ENCODE measurements at places on chromosomes 4 and X.

GRCh38 chrX:154436983-154437752, at the start of gene GDI1:
Gene GDI1, plus strand, starts transcription at chrX:154437154. Its CDS starts 101 bp downstream, at chrX:154437255.
- no peak for DNase-seq

DNA sequence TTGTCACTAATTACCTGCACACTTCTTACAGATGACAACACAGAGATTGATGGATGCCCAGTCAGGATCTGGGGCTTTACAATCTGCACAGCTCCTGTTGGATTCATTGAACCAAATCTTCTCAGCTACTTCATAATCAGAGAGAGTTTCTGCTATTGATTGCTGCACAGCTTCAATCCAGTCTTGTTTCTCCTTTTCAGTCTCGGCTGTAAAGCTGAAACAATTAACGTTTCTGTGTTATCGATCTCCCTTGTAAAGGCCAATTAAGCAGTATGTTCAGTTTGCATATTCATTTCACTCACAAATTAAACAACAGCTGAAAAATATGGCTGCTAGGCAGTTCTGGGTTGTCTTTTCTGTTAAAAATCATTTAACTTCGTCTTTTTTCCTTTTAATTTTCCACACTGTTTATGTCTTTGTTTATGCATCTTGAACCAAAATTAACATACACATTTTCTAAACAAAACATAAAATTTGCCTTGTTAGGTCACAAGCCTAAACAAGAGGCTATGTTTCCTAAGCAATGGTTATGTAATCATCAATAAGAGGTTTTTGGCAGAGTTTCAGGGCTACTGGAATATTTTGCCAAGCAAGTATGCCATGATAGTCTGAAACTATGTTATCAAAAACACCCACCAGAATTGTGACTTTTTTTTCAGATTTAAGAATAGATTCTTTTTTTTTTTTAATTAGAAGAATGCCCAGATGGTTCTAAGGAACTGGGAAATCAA, 79.2 kb downstream of the ARAP2 start:
- no peak for DNase-seq

- no peak for DNase-seq
These were observed 208.9 kb downstream of the GBA3 start for GRCh38 chr4:22901631-22902030.

- no peak for DNase-seq
These were observed 157.4 kb downstream of the FAM47A start for GRCh38 chrX:33974676-33975075.

DNA sequence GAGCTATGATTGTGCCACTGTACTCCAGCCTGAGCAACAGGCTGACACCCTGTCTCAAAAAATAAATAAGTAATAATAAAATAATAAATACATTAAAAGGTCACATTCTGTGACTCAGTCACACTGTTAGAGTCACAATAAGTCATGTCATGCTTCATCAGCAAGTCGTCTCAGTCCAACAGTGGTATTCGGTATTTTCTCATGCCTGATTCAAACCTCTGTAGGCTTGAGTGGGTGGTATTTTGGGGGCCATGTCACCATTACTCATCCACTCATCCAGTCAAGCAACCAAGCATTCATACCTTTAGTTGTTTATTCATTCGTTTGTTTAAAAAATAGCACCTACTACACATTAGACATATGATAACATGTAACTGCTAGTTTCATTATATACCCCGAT, 46.9 kb downstream of the SUPT20HL2 start:
- no peak for DNase-seq

- no peak for DNase-seq
These were observed 91.6 kb downstream of the CD99L2 start for GRCh38 chrX:150806827-150807226.

DNA sequence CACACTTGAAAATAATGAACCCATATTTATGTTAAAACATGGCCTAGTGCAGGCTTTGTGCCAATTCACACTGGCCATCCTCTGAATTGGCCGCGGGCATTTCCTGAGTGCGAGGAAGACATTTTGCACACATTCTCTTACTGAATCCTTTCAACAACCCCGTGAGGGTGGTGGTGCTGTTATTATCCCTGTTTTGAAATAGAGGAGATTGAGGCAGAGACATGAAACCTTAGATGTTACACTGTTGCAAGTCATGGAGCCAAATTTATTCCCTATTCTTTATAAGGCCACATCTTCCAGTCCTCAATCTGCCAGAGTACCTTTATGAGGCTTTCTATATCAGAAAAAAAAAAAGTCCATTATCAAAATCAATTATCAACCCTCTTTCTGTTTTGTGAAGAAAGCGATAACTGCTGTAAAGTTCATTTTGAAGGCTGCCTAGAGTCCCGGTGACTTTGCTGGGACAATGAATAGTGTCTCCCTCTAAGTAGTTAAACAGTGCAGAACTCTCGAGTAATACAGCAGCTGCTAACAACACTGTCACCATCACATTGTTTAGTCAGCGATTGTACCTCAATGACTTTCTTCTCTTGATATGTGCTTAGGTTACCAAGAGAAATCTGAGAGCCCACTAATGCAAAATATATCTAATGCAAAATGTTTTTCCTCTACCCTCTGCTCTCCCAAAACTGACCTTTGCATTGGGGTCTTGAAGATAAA, 242.3 kb upstream of the PPARGC1A start:
- DNase-seq = no peak

- peak; percentile 29 for DNase-seq
These were observed 531.8 kb downstream of the GLUD2 start for GRCh38 chrX:121579016-121579760.

- no peak for DNase-seq
These were observed 83.3 kb upstream of the VCX2 start for GRCh38 chrX:8254401-8254800.

- DNase-seq = no peak
These were observed 45.5 kb upstream of the RBM47 start for GRCh38 chr4:40675166-40675565.

DNA sequence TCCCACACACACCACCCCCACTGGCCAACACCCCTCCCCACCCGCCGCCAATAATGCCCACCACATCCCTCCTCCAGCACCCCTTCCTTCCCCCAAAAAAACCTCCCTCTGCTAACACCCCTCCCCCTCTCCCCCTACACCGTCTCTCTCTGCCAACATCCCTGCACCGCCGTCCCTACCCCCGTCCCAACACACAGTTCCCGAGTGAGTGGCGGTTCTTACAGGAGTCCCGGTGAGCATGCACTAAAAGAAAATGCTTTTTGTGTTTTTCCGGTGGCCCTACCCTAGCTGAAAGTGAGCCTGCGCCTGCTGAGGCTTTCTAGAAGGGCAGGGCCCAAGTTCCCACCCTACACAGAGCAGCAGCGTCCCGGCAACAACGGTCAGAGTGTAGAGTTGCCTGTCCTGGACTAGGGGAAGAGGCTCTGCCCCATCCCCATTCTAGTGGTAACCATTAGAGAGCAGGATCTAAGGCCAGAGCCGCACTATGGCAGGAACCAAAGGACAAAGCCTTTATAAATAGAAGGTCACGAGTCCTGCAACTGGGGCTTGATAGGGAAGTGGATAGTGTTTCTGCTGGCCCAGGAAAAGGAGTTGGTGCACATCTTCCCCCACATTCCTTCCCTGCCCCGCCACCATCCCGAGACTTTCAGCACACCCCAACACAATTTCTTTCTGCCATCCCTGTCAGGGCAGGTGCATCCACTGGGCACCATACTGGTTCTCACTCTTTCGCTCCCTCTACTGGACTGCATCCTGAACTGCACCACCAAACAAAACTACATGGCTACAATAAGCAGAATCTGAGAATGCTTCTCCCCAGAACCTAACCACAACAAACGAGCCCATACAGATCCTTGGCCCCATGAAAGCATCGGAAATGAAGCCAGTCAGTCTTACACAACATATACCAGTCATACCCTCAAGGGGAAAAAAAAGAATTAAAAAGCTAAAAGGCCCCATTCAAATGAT, 78.1 kb upstream of the PAGE3 start:
- DNase-seq = no peak

GRCh38 chrX:112841820-112842157, 1.2 kb upstream of the AMOT start:
- DNase-seq = no peak

DNA sequence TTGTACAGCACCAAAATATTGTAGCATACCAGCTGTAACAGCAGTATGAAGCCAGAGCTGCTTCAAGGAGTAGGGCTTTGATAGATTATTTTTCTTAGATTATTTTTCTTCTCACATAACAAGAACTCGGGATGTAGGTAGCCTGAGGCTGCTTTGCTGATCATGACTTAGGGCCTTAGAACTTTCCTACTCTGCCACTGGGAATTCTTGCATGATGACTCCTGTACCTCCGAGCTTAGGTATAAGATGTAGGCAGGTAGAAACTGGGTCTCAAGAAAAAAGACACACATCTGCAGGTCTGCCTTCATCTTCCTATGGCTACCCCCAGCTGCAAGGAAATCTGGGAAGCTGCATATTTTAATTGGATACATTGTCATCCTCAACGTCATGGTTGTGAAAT, 115.9 kb upstream of the PNPLA4 start:
- DNase-seq = no peak

GRCh38 chr4:176584031-176584606, 208.6 kb downstream of the VEGFC start:
- DNase-seq = no peak

DNA sequence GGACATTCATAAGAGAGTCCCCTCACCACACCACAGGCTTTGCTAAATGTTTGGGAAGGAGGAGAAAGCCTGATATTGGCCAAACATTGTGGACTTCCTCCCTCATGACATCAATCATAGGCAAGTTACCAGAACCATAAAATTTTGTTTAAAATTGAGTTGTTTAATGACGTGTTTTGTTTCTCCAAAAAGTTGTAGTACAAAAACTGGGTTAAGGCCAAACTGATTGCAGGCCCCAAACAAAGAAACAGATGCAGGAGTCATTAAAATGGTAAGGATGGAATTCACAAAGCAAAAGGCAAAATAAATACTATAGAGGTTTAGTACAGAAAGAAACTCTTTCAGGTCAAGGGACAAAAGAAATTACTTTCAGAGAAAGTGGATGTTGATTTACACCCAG, 3.9 kb upstream of the ODAM start:
- no peak for DNase-seq

- no peak for DNase-seq
These were observed 10.4 kb upstream of the HSPA4L start for GRCh38 chr4:127771535-127772275.

GRCh38 chr4:97300561-97300960, 842.7 kb downstream of the STPG2 start:
- DNase-seq = no peak

DNA sequence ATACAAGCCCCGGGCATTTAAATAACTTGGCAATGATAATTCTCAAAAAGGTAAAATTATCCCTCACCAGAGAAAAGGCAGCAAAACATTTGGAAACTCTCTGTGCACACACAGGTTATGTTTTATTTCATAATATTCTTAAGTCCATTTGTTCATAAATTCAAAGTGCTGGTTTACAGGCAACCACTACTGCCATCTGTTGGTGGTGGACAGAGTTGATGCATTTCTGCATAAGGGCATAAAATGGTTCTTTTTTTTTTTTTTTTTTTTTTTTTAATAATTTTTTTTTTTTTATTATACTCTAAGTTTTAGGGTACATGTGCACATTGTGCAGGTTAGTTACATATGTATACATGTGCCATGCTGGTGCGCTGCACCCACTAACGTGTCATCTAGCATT, 31.5 kb upstream of the IL21 start:
- peak; percentile 42 for DNase-seq

DNA sequence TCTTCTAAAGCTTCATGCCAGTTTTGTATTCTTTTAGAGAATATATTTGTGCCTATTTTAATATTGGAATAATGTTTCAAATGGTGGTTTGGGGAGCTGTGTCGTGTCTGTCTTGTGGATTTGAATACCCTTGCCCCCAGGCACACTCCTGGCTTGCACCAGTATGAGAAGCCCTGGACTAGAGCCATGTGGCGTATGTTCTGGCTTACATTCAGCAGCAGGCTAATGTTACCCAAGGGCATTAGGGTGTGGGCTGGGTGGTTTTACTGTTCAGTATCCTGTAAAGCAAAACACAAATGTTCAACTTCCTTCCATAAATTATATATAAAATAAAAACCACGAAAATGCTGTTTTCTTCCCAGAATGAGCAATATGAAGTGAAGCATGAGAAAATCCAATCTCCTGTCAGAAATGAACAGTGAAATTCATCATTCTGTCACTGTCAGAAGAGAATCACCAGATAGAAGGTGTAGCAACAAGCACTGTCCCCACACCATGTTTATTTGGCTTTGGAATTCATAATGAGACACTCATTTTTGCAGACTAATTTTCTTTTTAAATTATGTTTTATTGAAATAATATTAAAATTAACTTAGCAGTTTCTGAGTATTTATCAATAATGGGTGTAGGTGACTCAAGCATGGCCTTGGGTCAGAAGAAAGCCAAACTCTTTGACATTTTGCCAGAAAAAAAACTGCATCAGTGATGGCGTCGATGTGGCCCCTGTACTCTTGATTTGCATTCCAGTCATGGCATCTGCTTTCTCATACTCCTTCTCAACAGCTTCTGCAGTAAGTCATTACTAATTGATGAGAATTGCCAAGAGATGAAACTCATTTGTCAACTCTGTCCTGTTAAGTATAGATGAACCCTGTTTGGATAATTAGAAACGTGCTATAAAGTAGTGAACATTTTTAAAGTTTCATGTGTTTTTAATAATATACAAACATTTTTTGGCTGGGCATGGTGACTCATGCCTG, 43.8 kb downstream of the WWC2 start:
- DNase-seq = no peak

GRCh38 chr4:122619611-122620010, 1.3 kb downstream of the IL21 start:
- DNase-seq = no peak

GRCh38 chr4:185196437-185196836, 7.4 kb downstream of the CFAP97 start:
- no peak for DNase-seq

- DNase-seq = peak; percentile 8
These were observed 21.2 kb upstream of the TAB3 start for GRCh38 chrX:30910124-30910860.

DNA sequence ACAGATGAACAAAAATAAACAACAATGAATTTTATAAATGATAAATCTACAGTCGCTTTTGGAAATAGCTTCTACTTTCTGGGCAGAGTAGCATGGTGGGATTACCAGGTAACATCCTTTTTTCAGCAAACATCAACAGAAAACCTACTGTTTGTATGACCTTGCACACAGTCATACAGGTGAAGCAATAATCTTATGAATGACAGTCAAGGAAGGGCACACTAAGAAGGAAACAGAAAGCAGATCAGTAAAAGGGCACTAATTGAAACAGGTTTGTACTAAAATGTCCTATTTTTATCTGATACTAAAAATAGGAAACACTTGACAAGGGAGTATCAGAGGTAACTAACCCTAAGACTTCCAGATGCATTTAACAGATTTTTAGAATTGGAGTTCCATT, 108.9 kb downstream of the DLG3 start:
- DNase-seq = no peak

DNA sequence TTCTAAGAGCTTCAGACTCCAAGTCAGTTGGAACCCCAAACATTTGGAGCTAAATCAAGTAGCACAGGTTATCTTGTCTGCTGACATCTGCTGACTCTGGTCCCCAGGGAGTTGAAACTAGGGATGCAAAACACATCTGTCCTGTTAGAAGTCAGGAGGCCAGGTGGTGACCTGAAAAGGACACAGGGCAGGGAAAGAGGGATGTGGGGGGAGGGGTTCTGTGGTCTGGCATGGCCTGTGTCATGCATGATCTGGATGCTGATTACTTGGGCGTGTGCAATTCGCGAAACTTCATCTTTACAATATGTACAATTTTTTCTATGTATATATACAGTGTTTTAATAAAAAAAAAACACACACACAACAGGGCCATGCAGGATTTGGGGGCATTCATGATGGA, 55.3 kb downstream of the FHDC1 start:
- DNase-seq = no peak

GRCh38 chr4:85968945-85969819, 390.7 kb downstream of the MAPK10 start:
- no peak for DNase-seq

- no peak for DNase-seq
These were observed 356.1 kb downstream of the SLITRK2 start for GRCh38 chrX:146173742-146174141.
